ENCODE measurements at places on chromosomes 7 and 10.

DNA sequence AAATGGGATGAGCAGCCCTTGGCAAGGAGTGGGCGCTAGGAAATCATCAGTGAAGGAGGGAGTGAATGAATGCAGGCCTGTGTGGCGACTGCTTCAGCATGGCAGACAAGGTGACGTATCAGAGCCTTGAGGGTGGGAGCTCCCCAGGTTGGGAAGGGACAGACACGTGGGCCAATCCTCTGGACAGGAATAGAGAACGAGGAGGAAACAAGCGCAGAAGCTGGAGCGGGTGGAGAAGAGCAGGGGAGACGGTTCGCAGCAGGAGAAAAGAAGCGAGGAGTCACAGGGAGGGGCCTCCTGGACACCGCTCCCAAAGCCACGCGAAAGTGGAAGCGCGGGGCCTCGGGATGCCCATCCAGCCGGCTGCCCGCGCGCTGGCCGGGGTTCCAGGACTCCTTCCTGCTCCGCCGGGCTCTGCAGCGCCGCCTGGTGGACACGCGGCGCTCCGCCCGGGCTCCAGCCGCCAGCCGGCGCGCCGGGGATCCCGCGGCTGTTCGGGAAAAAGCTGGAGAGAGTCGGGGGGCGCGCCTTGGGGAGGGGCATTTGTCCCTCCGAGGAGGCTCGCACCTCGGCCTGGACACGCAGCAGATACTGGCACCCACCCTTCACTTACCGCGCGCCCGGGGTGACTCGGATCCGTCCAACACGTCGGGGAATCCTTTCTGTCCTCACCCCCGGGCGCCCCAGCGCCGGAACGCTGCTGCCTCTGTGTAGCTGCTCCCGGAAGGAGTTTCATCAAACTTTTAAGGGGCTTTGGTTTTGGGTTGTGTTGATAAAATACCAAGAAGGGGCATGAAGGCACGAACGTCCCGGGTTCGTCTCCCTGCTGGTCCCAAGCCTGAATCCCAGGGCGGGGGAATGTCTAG is 6.3 kb downstream of the ZNF503 start:
- no peak for DNase-seq

GRCh38 chr7:133502498-133502897 is 249.6 kb downstream of the EXOC4 start:
- no peak for DNase-seq

GRCh38 chr7:16636555-16637101 is 8.9 kb downstream of the ANKMY2 start:
- no peak for DNase-seq

GRCh38 chr10:80760914-80761371 is 223.2 kb downstream of the SH2D4B start:
- no peak for DNase-seq

DNA sequence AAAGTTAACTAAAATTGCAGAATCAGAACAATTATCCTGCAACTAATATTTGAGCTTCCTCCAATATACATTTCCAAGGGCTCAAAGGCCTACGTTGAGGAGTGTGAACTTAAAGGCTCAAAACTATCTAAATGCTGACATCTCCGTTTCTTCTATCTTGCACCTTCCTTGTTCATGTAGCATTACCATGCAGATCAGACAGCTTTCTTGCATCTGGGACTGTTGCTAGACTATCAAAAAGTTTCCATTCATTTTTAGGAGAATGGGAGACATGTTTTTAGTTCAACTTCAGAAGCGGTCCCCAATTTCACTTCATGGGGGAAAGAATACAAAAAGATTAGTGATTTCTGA is 2.9 kb downstream of the ANKRD1 start:
- no peak for DNase-seq

GRCh38 chr7:111560773-111561653 is 1.3 kb downstream of the IMMP2L start:
- no peak for DNase-seq

DNA sequence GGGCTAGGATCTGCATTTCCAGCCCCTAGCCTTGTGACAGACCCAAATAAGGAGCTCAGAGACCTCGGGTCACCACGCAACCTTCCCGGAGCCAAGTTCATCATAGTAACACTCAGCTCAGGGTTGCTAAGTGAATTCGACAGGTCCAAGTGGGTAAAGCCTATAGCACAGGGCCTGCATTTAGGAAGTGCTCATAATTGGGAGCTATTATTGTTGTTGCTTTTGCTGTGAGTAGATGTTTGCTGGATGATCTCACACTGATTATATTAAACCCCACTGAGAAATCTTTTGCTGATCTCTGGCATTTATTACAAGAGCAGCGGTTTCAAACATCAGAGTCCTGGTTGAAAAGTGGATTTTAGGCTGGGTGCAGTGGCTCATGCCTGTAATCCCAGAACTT is 20.3 kb upstream of the SAR1A start:
- no peak for DNase-seq

GRCh38 chr10:93062514-93063143 is 2.0 kb downstream of the CYP26C1 start:
- DNase-seq: no peak

DNA sequence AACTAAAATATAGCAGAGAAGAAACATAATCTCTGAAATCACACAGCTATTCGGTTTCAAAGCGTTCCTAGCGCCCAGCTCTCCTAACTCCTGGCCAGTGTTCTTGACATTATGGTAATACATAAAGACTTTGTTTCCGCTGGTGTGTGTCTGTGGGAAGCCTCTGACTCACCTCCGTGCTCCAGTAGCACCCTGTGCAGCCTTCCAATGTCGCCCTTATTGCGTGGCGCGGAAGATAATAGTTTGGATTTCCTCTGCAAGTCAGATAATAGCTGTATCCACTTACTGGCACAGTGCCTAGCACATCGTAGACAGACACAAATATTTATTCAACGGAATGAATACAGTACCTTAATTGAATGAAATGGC is 570 bp downstream of the BMS1 start:
- no peak for DNase-seq
